ENCODE measurements at places on chromosomes 12 and 14.
A peak's percentile ranks its signal among the peaks of the same experiment; 100 is the strongest.

- no peak for DNase-seq
Measured at GRCh38 chr12:66603461-66603860, 75.4 kb downstream of the GRIP1 start.

DNA sequence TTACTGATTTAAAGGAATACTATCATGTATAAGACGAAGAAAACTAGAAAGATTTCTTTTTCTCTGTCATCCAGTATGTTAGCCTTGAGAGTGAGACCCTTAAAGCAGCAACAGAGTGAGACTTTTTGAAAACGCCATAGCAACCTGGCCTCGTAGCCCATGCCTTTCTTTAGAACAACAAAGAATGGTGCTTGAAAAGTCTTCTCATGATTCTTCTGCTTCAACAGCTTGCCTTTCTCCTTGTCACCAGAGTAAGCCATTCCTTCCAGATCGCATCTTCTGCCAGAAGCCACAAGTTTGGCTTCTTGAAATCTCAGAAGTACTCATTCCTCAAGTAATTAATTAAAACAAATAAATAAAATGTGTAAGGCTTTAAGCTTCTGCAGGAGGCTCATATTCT, 109.3 kb downstream of the PDE3A start:
- no peak for DNase-seq

GRCh38 chr14:23237772-23238594, at the start of gene RNF212B:
RNF212B (plus strand) TSS chr14:23237936; CDS start chr14:23240346, 2,410 bp downstream.
- DNase-seq, result peak; percentile 27

GRCh38 chr14:71411738-71412137, 504.5 kb downstream of the PCNX1 start:
- no peak for DNase-seq

DNA sequence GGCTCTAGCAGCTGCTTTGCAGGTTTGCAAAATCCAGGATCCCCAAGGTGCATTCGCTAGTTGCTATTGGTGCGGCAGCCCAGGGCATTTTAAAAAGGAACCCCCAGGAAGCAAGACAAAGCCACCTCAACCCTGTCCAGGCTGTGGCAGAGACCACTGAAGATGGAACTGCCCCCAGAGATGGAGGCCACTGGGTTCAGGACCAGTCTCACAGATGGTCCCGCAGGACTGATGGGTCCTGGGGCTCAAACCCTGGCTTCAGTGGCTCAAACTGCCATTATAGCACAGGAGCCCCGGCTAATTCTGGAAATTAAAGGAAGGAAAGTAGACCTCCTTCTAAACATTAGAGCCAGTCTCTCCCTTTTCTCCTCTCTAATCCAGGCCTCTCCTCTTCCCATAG, 79.8 kb upstream of the TSPAN11 start:
- no peak for DNase-seq

- DNase-seq, result no peak
Measured at GRCh38 chr12:75863533-75863932, 168.0 kb downstream of the PHLDA1 start.

GRCh38 chr12:123815968-123816367, 53.9 kb downstream of the DNAH10 start:
- no peak for DNase-seq

- DNase-seq, result no peak
Measured at GRCh38 chr12:16606201-16606849, 363 bp upstream of the LMO3 start.

DNA sequence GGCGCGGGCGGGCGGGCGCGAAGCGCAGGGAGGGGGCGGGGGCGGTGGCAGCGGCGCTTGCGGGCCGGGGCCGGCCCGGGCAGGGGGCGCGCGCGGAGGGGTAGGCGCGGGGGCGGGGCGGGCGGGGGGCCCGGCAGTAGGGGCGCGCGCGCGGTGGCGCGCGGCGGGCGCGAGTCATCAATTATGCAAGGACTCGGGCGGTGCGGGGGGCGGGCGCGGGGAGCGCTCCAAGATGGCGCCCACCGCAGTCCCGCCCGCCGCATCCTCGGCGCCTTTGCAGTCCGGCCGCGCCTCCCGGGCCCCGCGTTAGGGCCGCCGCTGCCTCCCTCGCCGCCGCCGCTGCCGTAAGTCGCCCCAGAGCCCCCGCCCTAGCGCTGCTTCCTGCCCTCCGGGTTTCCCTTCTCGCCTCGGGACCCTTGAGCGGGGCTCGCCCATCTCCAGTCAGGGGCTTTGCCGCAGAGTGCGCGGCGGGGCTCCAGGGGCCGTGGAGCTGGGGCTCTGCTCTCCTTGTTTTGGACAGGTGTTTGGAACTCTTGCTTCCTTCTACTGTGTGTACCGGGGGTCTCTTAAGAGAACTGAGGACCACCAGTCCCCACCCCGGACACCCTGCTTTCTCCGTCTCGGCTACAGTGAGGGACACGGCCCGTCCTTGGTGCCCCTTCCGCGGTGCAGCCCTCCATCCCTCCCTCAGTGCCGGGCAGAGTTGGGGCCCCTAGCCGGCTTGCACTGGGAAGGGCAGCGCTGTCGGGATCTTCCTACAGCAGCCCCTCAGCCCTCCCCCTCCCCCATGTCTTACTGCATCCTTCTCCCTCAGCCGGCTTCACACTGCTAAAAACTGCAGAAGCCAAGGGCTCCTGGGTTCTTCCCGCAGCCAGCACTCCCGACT, at the start of gene SCN8A:
TSS of gene SCN8A (plus strand) at position 218 of the 886 bp plus-strand sequence. CDS start 71,585 bp downstream, outside the sequence.
- DNase-seq, result no peak

GRCh38 chr12:22689876-22690275, 64.9 kb downstream of the ETNK1 start:
- no peak for DNase-seq

DNA sequence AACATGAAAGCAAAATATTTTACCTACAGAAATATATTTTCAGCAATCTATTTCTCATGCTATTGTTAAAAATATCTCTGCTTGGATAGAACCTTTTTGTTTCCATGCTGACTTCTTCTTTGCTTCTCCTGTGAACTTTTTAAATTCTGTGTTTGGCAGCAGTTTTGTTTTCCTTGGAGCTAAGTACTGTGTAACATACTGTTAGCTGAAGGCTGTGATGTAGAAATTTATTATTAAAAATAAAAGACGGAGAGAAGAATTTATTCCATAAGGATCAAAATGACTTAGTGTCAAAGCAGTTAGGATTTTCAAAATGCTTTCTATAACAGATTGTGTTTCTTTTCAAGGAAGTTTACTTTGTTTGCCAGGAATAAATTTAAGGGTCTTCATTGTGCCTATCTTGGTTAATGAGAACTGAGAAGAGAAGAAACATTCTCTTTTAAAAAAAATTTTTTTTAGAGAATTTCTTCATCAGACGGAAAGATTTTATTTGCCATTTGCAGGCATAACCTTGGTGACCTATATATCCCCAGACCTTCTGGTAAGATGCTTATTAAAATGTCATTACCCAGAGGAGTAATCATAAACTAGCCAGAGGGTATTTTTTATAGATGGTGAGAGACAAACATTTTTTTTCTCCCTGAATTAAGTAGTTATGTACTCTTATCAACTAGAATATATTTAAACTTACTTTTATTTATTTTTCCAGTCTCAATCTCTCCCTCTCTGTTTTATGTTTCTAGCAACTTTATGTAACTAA, 147.1 kb upstream of the SLCO1C1 start:
- no peak for DNase-seq

- DNase-seq, result no peak
Measured at GRCh38 chr14:72715215-72715849, 178.6 kb downstream of the DPF3 start.

DNA sequence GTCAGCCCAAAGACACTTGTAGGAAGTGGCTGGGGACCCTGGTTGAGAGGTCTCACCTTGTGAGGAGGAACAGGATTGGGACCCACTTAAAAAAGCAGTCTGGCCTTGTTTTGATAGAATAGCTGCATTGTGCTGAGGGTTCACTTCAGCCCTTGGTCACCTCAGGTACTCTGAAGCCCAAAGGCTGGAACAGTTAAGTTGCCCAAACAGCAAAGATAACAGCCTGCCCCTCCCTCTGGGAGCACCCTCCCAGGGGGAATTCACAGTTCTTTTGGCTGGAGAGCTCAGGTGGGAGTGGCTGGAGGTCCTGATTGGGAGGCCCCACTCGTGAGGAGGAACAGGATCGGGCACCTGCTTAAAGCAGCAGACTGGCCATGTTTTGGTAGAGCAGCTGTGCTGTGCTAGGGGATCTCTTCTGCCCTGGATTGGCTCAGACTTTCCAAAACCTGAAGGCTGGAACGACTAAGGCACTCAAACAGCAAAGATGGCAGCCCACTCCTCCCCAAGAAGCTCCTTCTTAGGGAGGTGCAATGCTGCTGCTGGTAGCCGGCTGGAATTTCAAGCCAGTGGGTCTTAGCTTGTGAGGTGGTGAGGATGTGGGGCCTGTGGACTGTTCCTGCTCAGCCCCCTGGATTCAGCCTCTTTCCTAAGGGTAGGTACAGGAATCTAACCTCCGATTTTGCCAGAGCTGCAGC, 143.8 kb upstream of the SLC38A2 start:
- DNase-seq, result no peak

GRCh38 chr12:100484183-100484886, 10.7 kb downstream of the NR1H4 start:
- DNase-seq, result no peak

GRCh38 chr14:89618330-89618708, 201.3 kb upstream of the FOXN3 start:
- no peak for DNase-seq

DNA sequence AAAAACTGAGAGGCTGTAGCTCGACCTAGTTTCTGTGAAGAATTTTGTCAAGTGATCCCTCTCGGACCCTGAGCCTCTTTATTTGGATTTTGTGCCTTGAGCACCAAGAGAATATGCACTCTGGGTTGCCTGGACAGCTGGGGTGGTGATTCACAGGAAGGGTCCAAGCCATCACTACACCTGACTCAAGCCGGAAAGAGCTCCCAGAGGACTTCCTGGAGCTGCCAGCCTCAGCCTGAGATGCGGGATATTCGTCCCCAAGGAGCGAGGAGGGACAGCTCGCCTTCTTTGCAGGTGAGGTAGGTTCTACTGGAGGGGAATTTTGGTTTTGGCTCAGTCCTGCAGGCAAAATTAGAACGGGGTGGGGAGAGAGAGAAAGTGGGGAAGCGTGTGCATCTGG, 94.3 kb downstream of the GALNT8 start:
- no peak for DNase-seq

GRCh38 chr12:93466625-93467350, 526 bp upstream of the MRPL42 start:
- no peak for DNase-seq
